ENCODE measurements at places on chromosomes 16 and 17. TPM values are rescaled to one million over a fixed set of nuclear protein-coding genes. Genes with fewer than 3 reads are reported as not detected.

DNA sequence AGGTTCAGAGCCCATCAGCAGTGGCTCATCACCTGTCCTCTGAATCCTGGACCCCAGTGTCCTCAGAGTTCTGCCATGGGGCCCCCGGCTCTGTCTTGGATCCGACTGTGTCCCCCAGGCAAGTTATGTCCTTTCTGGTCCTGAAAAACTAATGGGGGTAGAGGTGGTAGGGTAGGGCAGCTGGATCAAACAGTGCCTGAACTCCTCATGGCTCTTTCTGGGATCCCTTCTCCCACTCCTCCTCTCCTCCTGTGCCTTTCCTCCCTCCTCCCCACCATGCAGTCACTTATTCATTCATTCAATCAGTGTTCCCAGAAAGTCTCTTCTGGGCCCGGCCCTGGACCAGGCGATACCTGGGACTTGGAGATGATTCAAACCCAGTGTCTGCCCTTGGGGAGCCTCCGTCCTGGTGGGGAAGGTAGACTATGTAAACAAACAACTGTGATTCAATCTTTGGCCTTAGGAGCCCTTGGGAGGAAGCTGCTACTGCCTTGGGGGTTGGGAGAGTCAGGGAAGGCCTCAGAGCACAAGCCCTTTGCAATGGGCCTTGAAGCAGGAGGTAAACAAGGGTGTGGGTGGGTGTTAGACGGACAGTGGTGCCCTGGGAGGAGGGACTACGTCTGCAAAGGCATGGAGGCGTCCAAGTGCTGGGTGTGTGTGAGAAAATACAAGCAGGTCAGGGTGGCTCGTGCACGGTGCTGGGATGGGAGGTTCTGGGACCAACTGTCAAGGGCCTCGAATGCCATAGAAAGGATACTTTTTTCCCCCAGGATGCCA, 6.4 kb upstream of the FAM83G start:
- no peak for DNase-seq

DNA sequence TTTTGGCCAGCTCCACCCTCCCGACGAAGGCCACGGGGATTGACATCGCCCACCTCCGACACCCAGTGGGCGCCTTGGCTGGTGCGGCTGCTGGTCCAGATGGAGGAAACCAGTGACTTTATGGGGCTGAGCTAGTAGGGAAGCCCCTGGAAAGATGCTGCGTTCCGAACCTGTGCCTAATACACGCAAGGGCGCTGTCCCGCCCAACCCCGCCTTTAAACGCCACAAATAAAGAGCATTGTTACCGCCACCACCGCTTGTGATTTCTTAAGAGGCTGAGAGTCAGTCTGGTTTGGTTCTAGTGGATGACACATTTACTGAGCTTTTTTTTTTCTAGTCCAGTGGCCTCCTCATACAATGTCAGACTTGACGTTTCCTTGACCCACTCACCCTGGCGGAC, 107.9 kb downstream of the AATF start:
- DNase-seq, result no peak

DNA sequence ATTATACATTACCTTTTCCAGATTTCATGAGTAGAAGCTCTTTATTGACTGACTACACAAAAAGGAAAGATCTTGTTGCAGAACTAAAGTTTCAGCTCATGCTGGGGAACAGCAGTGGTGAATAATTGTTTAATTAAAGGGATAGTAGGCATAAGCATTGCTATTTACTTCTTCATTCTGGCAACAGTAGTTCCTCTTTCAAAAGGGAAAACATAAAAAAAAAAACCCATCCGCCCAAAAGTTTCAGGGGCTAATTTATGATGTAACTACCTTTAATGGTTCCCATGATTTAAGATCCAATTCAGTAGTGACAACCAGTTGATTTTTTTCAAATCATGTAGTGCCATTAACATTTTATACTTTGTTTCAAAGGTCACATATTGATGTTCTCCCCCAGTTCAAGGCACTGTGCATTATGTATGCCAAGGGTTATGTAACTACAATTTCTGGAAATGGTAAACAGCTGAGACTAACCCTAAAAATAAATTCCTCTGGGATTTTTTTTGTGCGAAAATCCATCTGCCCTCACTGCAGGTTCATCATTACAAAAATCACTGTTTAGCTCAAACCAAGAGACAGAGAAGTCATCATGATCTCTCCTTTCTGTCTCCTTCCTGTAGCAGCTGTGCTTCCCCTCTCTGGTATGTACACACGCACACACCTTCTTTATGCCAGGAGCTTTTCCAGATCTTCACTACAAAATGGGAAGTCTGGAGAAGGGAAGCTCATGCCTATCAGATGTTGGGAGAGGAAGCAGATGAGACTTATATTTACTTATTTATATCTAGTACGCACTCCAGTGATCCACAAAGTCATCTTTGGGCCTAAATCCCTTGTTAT, 2.2 kb upstream of the PHLPP2 start:
- DNase-seq, result no peak

- no peak for DNase-seq
These were observed 37.7 kb downstream of the NLRC5 start for GRCh38 chr16:57027067-57027466.

DNA sequence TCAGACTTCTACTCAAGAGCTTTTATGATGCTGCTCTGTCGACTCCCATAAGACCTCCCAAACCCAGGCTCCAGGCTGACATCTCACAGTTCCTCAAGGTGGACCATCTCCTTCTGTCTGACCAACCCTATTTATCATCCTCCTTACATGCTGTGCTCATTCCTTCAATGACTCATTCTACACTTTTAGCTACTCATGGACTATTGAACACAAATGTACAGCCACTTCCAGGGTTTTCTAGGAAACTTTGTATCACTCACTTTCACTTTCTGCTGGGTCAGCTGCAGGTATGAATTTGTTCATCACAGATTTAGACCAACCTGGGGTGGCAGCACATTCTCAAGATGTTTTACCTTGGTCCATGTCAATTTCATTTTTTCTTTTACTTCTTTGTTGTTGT, 162.4 kb upstream of the FAM20A start:
- DNase-seq, result no peak

- DNase-seq, result peak; percentile 91
These were observed at the start of gene DDX42 for GRCh38 chr17:63774141-63774968. Gene DDX42 (plus strand): TSS chr17:63774170. CDS start chr17:63787050, 12,880 bp downstream.

- no peak for DNase-seq
These were observed 1.1 kb downstream of the PLLP start for GRCh38 chr16:57283214-57283958.

DNA sequence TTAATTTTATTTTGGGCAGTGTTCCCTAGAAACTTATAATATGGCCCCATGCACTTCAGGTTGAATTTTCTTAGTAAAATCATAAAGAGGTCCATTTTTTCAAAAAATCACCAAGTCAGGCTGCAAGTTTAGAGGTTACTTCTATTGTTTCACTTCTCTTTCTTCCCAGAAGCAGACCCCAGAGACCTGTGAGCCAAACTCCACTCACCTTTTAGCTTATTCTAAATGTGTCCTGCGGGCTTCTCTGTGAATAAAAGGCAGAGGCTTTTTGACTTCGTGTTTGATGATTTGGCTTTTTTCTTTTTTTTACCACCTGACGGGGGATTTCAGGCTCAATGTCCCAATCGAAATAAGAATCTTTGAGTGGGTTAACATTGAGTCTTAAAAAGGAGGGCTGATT, 7.4 kb downstream of the PRKCB start:
- DNase-seq, result no peak

GRCh38 chr17:74528491-74529199, 2.6 kb downstream of the CD300LB start:
- no peak for DNase-seq

DNA sequence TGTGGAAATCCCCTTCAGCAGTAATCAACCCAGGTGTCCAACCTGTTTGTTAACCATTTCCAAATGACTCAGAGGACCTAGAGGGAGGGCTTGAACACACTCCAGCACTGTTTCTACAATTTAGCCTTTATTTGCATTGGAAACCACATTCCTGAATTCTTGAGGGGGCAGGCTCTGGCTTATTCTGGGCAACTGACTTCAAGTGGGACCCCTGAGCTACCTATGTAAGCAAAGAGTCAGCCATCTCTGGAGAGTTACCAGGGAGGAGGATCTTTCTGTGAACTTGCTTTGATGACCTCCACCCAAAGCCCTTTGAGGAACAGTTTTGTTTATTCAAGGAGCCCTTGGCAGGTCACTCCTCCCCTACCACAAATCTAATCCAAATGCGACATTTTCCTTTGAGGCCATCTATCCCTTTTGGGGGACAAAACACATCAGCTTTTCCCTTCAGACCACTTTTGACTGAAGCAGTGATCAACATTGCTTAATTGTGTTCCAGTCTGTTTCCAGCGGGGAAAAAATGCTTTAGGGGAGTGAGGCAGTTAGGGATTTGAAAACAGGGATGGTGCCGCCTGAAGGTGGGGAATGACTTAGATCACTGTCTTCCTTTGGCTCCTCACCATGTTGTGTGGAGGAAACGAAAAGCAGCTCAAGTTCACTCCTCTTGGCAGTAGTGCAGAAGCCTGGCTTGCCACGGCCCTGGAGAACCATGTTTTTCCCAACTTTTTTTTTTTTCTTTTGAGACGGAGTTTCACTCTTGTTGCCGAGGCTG, 46.2 kb downstream of the TUBD1 start:
- peak; percentile 57 for DNase-seq

DNA sequence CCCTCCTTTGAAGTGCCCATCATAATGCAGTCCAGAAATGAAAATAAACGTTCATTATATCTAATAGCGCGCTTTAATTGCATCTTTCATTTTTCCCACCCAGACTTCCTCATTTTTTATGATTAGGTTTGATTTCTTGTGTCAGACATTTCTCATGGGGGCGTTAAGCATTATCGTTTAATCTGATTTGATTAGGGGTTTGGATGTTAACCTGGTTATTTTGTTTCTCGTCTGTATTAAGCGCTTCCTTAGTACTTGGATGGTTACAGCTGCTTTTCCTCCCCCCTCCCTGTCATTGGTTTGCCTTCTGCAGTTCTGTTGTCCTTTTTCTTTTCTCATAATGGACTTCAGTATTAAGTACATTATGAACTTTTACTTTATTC, 540 bp downstream of the MFSD11 start:
- no peak for DNase-seq

The ABCA8 gene
- total RNA-seq, result 38.6 TPM

The KIF1C gene
- 747 TPM for total RNA-seq

The ITGAD gene
- total RNA-seq, result not detected

- peak; percentile 39 for DNase-seq
These were observed 1.5 kb upstream of the CLEC10A start for GRCh38 chr17:7081341-7082062.

DNA sequence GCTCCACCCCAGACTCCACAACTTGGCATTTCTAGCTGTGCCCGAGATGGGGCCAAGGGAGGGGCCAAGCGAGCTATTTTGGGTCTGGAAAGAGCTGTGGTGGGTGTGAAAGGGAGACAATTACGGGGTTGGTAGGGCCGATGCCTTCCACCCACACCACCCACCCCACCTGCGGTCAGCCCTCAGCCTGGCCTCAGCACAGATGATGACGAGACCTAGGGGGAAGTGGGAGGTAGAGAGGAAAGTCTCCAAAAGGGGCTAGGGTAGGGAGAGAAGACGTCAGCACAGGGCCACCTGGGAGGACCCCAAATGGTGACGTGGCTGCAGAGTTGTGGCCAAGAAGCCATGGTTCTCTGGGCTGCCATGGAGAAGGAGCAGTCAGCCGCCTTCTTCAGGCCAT, 83.1 kb downstream of the SDK2 start:
- peak; percentile 8 for DNase-seq

GRCh38 chr16:24075931-24076716, 180.0 kb upstream of the CACNG3 start:
- no peak for DNase-seq

All from left ventricle myocardium superior (tissue), 1 donor.